ENCODE measurements at places on chromosomes 12 and 14. TPM values are rescaled to one million over a fixed set of nuclear protein-coding genes. Genes with fewer than 3 reads are reported as not detected.

- peak; percentile 7 for DNase-seq
Measured at GRCh38 chr14:55458800-55459515, 18.5 kb upstream of the TBPL2 start.

Gene RFX4
- total RNA-seq = not detected

- no peak for DNase-seq
Measured at GRCh38 chr12:57717131-57717530, 21.4 kb downstream of the AGAP2 start.

Gene LGR5
- not detected for total RNA-seq

Gene SLC38A4
- not detected for total RNA-seq

- DNase-seq = no peak
Measured at GRCh38 chr14:94592457-94592856, 11.2 kb downstream of the SERPINA5 start.

DNA sequence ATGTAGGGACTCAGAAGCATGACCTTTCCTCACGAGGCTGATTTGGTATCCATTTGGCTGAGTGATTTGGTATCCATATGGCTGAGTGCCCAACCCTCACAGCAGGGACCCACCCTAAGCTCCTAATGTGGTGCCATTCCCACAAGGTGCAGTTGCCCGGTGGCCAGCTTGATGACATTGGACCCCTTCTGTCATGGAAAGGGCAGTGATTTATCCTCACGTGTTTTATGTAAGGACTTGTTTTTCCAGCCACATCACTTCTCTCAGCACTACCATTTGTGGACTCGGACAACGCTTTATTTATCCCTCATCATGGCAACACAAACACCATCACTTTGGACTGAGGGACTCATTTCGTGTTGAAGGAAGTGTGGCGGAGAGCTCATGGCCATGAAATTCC, 8.5 kb upstream of the CDC42BPB start:
- no peak for DNase-seq

DNA sequence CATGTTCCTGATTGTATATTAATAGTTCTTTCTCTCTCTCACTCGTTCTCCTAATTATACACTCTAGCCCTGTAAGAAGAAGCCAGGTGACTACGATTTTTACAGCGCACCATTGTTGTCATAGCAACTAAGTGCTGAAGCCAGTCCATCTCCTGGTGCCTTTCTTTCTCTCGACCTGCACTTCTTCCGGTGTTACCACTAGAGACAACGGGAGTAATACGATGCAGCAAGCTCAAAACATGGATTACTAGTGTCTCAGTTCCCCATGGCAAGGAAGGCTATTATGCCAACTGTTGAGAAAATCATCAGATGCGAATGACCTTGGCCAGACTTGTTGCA, 40.8 kb upstream of the DCD start:
- no peak for DNase-seq

DNA sequence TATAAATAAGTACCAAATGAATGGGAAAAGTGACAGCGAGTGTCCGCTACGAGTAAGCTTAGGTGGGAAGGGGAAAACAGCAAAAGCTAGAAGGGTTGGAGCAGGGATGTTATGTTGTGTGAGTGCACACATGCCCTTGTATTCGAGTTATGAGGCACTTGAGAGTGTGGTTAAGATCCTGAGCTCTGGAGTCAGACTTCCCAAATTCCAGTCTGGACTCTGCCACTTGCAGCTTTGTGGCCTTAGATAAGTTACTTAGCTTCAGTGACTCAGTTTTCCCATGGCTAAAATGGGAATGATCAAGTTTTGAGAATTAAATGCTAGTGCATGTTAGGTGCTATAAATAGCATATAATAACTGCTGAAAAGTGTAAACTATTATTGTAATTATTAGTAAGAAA, 44.9 kb downstream of the KTN1 start:
- DNase-seq = no peak

Gene SRRM4
- not detected for total RNA-seq

DNA sequence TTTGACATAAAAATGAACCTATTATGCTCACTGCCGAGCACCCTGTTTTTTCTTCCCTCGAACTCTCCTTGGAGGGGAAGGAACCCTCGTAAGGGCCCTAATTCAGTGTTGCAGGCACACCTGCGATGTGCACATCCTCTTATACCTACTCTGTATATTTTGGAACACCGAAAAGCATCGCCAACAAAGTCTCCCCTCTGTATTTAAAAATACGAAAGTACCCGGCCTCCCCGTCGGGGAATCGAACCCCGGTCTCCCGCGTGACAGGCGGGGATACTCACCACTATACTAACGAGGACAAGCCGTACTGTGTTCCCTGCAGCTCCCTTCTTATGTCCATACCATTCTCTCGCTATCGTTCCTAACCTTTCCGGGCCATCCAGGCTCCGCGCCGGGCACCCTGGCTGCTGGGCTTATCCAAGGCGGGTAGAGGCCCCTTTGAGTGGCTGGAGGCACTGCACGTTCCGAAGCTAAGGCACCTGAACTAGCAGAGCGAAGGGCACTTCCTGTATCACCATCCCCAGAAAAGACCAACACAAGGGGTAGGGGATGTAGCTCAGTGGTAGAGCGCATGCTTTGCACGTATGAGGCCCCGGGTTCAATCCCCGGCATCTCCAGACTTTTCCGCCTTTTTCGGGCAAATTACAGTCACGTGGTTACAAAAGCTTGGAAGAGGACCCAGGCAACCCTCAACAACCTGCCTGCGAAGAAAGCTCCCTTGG, 25.1 kb upstream of the UBC start:
- DNase-seq = peak; percentile 96

Gene KITLG
- 12.5 TPM for total RNA-seq

Gene KRT6C
- not detected for total RNA-seq

Gene DPY19L2
- total RNA-seq = 4.1 TPM

DNA sequence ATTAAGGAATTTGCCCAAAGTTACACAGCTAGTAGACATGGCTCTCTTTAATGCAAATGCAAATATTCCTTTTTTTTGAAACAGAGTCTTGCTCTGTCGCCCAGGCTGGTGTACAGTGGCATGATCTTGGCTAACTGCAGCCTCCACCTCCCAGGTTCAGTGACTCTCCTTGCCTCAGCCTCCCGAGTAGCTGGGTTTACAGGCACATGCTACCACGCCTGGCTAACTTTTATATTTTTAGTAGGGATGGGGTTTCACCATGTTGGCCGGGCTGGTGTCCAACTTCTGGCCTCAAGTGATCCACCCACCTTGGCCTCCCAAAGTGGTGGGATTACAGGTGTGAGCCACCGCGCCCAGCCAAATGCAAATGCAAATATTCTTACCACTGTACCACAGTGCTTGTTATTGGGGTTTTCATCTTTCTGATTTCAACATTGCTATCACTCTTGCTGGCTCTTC, 24.5 kb upstream of the HIGD1C start:
- no peak for DNase-seq

- DNase-seq = no peak
Measured at GRCh38 chr14:91349481-91350074, 68.0 kb downstream of the CCDC88C start.

DNA sequence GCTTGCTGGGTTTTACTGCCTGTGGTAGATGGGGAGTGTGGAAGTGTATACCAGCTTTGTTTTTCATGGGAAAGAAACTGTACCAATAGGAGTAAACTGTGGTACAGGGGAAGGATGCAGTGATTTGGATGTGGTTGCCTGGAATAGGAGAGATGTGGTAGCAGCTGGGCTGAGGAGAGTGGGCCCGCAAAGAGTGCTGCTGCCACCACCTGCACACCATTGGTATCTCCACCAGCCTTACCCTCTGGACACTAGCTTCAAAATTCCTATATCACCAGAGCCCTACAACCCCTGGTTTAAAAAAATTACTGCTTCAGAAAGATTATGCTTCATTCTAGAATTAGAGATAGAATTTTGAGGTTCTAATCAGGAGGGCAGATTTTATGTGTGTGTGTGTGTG, 53.6 kb downstream of the AKAP6 start:
- DNase-seq = peak; percentile 52

Gene OR4Q3
- total RNA-seq = not detected

Gene KCNMB4
- 0.32 TPM for total RNA-seq

GRCh38 chr12:125824276-125824675, 759.0 kb downstream of the AACS start:
- DNase-seq = no peak

DNA sequence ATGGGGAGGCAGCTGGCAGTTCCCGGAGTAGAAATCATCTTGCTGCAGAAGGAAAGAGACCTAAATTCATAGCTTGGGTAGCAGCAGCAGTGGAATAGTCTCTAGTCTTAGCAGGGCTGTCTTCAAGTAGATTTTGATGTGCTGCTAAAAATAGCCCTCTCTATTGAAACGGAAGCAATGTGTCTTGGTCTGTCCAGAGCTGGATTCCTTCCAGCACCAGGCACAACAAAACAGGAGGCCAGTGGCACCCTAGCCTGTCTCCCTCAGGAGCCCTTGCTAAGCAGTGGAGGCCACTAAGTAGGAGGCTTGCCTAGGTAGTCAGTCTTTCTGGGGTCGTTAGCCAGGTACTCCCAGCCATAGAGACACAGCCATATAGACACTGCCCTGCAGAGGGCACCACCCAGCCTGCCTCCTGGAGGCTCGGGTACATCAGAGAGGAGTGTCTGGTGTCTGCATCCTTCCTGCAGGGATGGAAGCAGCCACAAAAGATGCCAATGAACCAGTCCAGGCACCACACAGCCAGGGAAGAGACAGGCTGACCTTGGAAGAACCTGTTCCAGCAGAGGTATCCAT, 97.5 kb downstream of the CRACR2A start:
- DNase-seq = peak; percentile 49

- no peak for DNase-seq
Measured at GRCh38 chr12:2735432-2735831, 59.3 kb upstream of the FKBP4 start.

GRCh38 chr14:106691601-106692291, 1165.4 kb downstream of the TMEM121 start:
- DNase-seq = peak; percentile 18

DNA sequence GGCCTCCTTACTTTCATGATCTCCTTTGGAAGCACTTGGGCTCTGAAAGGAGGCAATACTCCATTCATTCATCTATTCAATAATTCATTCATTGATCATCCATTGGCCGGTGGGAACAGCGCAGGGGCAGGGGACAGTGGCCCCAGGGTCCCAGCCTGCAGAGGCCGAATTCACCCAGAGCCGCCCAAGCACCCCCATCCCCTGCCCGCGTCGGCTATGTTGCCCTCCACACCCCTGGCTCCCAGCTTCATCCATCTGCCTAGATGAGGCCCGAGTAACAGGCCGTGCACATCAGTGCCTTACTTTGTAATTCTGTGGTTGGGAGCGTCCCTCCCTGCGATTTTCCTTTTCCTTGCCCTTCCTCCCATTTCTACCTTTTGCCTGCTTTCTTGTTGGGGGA, 3.2 kb downstream of the AMN start:
- no peak for DNase-seq

All from SK-MEL-5 (cell line).